ENCODE measurements at places on chromosomes 16 and 17. TPM values are rescaled to one million over a fixed set of nuclear protein-coding genes. Genes with fewer than 3 reads are reported as not detected.

Gene TP53TG3F
- not detected for total RNA-seq

Gene CTCF
- total RNA-seq: 69.9 TPM

GRCh38 chr17:39651923-39652586, 13.1 kb upstream of the TCAP start:
- no peaks in the 10 kb centered on the region for H3K27me3 ChIP-seq
- peaks cover 21% of the 10 kb centered on the region for H3K4me1 ChIP-seq
- peak overlapping the region; percentile 68 for H3K27ac ChIP-seq

Gene SLC7A6
- 110 TPM for total RNA-seq

GRCh38 chr17:64186171-64187092, 56.5 kb upstream of the ERN1 start:
- peaks cover 8% of the 10 kb centered on the region for H3K36me3 ChIP-seq
- H3K4me1 ChIP-seq: peaks cover 10% of the 10 kb centered on the region
- DNase-seq: no peak
- no peaks in the 10 kb centered on the region for H3K27me3 ChIP-seq
- H3K27ac ChIP-seq: no peak overlapping the region

Gene RSKR
- total RNA-seq: 24.9 TPM

- no peak overlapping the region for H3K4me3 ChIP-seq
- H3K36me3 ChIP-seq: no peaks in the 10 kb centered on the region
- H3K27me3 ChIP-seq: peaks cover 3% of the 10 kb centered on the region
- no peaks in the 10 kb centered on the region for H3K4me1 ChIP-seq
- no peak for DNase-seq
- H3K27ac ChIP-seq: no peak overlapping the region
These were observed 29.8 kb downstream of the SLC47A2 start for GRCh38 chr17:19686400-19687090.

Measured in activated naive CD8-positive, alpha-beta T cell treated with anti-CD3 and anti-CD28 coated beads, Interleukin-2, amount 10 ng/mL, durations not matched to agents 7 days and 5 days (primary cell).